HFFc6 (cell line): ENCODE measurements at places on chromosomes 12 and 14. TPM values are rescaled to one million over a fixed set of nuclear protein-coding genes. Genes with fewer than 3 reads are reported as not detected.

Gene ANG
- 3.2 and 3.9 TPM in 2 replicates for total RNA-seq

Gene WNT1
- not detected in 2 replicates for total RNA-seq

Gene PRR4
- 0.97 and 1.2 TPM in 2 replicates for total RNA-seq

Gene NFYB
- total RNA-seq, result 25.7 and 26.9 TPM in 2 replicates

Gene HAL
- not detected in 3 replicates for total RNA-seq

Gene NR1H4
- total RNA-seq, result not detected in 3 replicates

Gene ACVRL1
- 6.5 to 11.4 TPM (median 6.6 TPM) in 3 replicates for total RNA-seq

Gene KRT7
- total RNA-seq, result 63.3 to 397 TPM (median 382 TPM) in 3 replicates

Gene FGF23
- not detected in 3 replicates for total RNA-seq

Gene RNU4-1
- 1,512 to 2,301 TPM (median 1,906 TPM) in 3 replicates for total RNA-seq

Gene PCED1B
- 4.3 and 4.7 TPM in 2 replicates for total RNA-seq

Gene FAM161B
- total RNA-seq, result 3.8 to 4.6 TPM (median 4.3 TPM) in 3 replicates

Gene TBX3
- 113 to 145 TPM (median 122 TPM) in 3 replicates for total RNA-seq

Gene DPY19L2
- total RNA-seq, result 1.6 to 1.8 TPM (median 1.8 TPM) in 3 replicates

Gene TRIP11
- 58.8 and 59.3 TPM in 2 replicates for total RNA-seq

Gene PSMB11
- total RNA-seq, result not detected in 3 replicates

Gene TAS2R42
- not detected in 3 replicates for total RNA-seq

Gene NEDD1
- 51.1 to 98.2 TPM (median 79.7 TPM) in 3 replicates for total RNA-seq

Gene SYCP3
- 0.07 TPM in 1 of 3 replicates, not detected in the others for total RNA-seq

Gene NTS
- not detected in 2 replicates for total RNA-seq

Gene FOXM1
- total RNA-seq, result 40.2 to 96.4 TPM (median 76.1 TPM) in 3 replicates

Gene NXPH4
- 2.9 and 5.5 TPM in 2 replicates for total RNA-seq

Gene CLEC4C
- not detected in 3 replicates for total RNA-seq

Gene GDF3
- total RNA-seq, result not detected in 3 replicates

Gene ART4
- not detected in 3 replicates for total RNA-seq

Gene DTX1
- not detected in 2 replicates for total RNA-seq

Gene PTGDR
- not detected in 3 replicates for total RNA-seq

Gene CPM
- total RNA-seq, result 2.3 to 3.6 TPM (median 2.7 TPM) in 3 replicates

Gene ARMH4
- total RNA-seq, result 3.1 and 6.2 TPM in 2 replicates

Gene RASSF3
- 16.9 to 20.0 TPM (median 18.8 TPM) in 3 replicates for total RNA-seq

Gene APOLD1
- 5.1 to 7.6 TPM (median 5.4 TPM) in 3 replicates for total RNA-seq

Gene BIN2
- total RNA-seq, result not detected in 3 replicates

Gene KLRB1
- not detected in 3 replicates for total RNA-seq

Gene ANO2
- 0.39 TPM in 1 of 3 replicates, not detected in the others for total RNA-seq

Gene CYP46A1
- 0.24 to 0.36 TPM (median 0.29 TPM) in 3 replicates for total RNA-seq

Gene AMN
- total RNA-seq, result not detected in 3 replicates

Gene PIWIL1
- not detected in 3 replicates for total RNA-seq
